Motor neuron (in vitro differentiated cells): ENCODE measurements at places on chromosomes 16 and 17. TPM values are rescaled to one million over a fixed set of nuclear protein-coding genes. Genes with fewer than 3 reads are reported as not detected.

EVPLL gene
- total RNA-seq = not detected in 2 replicates

- ATAC-seq = no peak
These were observed 48.5 kb downstream of the CEP95 start for GRCh38 chr17:64555281-64555680.

- ATAC-seq = no peak
These were observed 74.2 kb upstream of the DNAJA2 start for GRCh38 chr16:47047524-47048203.

KCNJ16 gene
- total RNA-seq = 0.21 TPM in 1 of 2 replicates, not detected in the other

- ATAC-seq = no peak
These were observed 1.9 kb upstream of the ECI1 start for GRCh38 chr16:2253293-2253692.

- ATAC-seq = no peak
These were observed 3.6 kb upstream of the MMP15 start for GRCh38 chr16:58021661-58022551.

GRCh38 chr17:45793999-45794540 lies 9.9 kb downstream of the CRHR1 start:
- ATAC-seq = no peak

DNA sequence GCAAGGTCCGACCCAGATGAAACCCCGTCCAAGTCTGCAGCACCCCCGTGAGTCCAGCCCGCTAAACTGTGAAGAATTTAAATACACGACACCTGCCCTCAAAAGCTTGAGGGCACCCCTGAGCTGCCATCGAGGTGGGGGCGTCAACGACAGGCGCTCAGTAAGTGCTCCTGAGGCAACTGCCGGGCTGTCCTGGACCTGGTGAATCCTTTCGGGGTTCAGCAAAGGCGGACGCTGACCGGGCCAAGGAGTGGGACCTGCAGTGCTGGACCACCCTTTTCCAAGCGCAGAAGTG lies 512 bp upstream of the ENDOV start:
- no peak for ATAC-seq

- no peak for ATAC-seq
These were observed 1.4 kb downstream of the RFNG start for GRCh38 chr17:82050152-82050760.

DNA sequence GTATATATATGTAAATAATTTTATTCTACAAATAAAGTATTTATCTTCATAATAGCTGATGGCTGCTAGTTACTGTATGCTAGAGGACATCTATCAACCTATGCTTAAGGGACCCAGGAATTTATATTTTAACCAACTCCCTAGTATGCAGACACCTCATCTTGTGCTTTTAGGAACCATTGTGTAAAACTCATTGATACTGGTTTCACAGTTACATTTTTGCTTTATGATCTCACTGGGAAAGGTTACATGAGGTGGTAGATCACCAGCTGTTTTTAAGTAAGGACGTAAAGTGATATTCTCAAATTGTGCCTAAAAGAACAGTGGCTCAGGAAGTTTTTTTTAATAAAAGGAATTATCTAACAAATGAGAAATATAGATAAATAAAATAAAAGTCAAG lies 56.4 kb downstream of the VMP1 start:
- no peak for ATAC-seq

DNA sequence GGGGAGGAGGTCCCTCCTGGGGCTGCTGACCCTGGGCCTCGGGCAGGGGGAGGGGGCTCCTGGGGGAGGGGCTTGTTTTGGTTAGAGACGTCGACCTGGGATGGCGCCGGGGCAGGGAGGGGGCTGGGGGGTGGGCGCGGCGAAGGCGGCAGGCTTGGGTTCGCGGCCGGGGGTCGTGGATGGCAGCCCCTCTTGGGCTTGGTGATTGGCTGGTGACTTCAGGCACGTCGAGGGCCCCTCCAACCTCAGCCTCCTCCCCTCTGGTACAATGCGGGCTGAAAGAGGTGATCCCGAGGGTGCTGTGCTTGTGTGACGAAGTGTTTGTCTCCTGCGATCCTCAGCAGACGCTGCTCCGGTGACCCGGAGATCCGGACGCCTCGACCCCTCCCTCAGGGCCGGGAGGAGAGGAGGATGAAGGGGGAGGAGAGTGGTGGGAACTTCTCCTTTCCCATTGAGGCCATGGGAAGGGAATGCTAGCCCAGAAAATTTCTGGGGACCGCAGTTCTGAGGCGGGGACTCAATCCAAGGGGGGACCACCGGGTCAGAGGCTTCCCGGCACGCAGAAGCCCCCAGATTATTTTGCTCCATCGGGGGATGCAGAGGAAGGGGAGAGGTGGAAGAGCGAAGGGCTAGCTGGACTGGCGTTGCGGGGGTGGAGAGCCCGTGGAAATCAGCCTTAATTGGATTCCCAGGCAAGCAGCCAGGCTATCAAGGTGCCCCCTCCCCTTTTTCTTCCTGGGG lies 43.9 kb downstream of the RAI1 start:
- peak; percentile 5 for ATAC-seq

GRCh38 chr16:89446136-89446974 lies 44.0 kb downstream of the ANKRD11 start:
- ATAC-seq = no peak

KRTAP3-1 gene
- not detected in 2 replicates for total RNA-seq

DNA sequence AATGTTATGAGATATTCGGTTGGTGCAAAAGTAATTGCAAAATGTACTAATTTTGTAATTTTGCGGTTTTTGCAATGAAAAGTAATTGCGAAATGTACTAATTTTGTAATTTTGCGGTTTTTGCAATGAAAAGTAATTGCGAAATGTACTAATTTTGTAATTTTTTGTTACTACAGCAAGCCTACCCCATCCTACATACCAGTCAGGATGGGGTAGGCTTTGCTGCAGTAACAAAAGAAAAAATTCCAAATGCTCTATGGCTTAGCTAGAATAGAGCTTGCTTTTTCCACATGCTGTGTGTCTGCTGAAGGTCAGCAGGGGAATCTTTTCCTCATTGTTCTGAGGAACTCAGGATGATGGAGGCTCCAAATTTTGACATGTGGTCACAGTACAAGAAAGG lies 83.3 kb upstream of the GPRC5B start:
- no peak for ATAC-seq

DNA sequence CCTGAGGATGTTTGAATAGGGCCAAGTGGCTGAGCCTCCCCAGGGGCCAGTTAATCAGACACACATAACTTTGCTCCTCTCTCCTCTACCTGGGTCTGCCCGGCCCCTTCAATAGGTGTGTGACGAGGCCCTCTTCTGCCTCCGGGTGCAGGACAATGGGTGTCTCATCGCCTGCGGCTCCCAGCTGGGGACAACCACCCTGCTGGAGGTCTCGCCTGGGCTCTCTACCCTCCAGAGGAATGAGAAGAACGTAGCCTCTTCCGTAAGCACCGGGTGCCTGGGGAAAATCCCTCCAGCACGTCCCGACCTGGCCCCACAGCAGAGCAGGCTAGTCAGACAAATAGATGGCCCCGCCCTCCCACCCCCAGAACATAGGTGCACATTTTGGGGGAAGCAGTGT lies 16.1 kb upstream of the KIF19 start:
- no peak for ATAC-seq

UTS2R gene
- total RNA-seq = 0.11 TPM in 1 of 2 replicates, not detected in the other

- ATAC-seq = no peak
These were observed 36.8 kb upstream of the CDH3 start for GRCh38 chr16:68608330-68608729.

- no peak for ATAC-seq
These were observed at the start of gene CES1 for GRCh38 chr16:55832773-55833691. TSS of gene CES1 (minus strand) at chr16:55833096. CDS start at chr16:55833055, 41 bp downstream.

GRCh38 chr17:66466106-66466820 lies 163.8 kb downstream of the PRKCA start:
- no peak for ATAC-seq

DNA sequence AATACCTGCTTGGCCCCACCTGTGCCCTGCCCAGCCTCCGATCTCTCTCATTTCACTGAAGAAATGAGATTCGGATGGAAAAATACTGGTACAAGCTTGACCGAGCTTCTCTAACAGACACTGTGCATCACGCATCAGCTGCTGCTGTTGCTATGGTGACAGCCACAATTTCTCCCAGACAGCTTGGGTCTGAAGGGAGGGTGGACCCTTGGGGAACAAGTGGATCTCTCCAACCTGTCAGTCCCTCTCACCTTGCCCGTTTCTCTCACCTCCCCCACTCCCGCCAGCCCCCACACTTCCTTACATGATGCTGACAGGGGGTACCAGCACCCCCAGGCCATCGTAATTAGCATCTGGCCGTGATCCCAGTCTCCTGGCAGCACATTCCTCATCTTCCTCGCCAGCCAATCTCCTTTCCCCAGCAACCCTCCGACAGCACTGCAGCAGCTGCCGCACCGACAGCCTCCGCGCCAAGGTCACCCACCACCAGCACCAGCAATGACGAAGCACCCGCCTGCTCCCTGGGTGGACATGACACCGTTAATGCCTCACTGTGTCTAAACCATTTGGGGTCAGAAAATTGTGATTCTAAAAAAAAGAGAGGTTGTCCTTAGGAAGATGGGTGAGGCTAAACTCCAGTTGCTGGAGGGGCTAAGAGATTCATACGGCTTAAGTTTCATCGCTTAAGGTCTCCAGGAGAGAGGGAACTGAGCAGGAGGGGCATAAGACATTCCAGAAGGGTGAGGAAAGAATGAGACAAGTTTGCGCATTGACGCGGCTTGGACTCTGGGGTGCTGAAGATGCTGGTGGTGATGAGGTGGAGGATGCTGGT lies 58.6 kb upstream of the TNRC6A start:
- ATAC-seq = peak; percentile 62

TBC1D3D gene
- 0.21 and 0.37 TPM in 2 replicates for total RNA-seq

EVI2B gene
- total RNA-seq = 1.1 and 1.5 TPM in 2 replicates

DNA sequence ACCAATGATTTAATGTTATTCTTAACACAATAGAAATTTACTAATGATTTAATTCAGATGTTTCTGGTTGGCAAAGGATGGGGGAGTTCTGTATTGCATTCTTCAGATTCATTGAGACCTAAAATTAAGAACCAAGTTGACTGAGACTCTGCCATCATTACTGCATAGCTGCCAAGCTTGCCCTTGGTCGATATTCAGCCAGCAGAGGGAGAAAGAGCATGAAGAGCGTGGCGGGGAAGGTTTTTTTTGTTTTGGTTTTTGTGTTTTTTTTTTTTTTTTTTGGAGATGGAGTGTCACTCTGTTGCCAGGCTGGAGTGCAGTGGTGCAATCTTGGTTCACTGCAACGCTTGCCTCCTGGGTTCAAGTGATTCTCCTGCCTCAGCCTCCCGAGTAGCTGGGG lies 659.4 kb upstream of the EEF2KMT start:
- ATAC-seq = no peak

GRCh38 chr16:87895641-87896141 lies 26.4 kb upstream of the SLC7A5 start:
- peak; percentile 53 for ATAC-seq

ACSM3 gene
- 0.60 and 1.3 TPM in 2 replicates for total RNA-seq

KRTAP9-4 gene
- total RNA-seq = not detected in 2 replicates

DNA sequence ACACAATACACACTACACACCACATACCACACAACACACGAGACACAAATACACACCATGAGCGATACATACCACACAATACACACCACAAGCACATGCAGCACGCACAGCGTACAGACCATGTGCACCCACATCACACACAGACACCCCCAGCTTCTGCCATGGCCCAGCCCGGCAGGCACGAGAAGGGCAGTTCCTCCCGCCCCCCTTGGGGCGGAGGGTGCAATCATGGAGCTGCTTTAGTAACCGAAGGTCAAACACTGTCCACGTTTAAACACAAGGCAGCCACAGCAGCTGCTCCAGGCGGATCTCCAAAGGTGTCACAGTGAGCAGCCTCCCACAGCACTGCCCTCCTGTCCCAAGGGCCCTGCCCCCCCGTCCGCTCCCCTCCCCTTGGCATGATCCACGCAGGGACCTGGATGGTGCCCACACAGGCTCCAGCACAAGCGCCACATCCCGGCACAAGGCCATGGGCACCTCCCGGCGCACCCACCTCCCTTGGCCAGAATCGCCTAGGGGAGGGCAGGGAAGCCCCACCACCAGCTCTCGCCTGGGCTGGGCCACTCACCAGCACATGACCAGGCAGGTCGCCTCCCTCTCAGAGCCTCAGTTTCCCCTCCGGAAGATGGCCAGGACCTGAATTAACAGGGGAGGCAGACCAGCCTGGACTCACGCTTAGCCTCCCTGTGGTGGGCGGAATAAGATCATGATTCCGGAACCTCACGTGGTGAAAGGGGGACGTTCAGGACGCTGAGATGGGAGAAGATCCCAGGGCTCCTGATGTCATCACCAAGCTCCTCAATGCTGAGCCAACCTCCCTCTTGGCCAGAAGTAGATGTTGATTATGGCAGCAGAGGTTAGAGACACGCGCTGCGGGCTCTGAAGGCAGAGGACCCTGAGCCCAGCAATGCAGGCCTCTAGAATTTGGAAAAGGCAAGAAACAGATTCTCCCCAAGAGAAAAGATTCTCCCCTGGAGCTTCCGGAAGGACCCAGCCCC lies 32.6 kb upstream of the ZNF469 start:
- ATAC-seq = no peak

CTRB1 gene
- 0.46 and 0.59 TPM in 2 replicates for total RNA-seq

DNA sequence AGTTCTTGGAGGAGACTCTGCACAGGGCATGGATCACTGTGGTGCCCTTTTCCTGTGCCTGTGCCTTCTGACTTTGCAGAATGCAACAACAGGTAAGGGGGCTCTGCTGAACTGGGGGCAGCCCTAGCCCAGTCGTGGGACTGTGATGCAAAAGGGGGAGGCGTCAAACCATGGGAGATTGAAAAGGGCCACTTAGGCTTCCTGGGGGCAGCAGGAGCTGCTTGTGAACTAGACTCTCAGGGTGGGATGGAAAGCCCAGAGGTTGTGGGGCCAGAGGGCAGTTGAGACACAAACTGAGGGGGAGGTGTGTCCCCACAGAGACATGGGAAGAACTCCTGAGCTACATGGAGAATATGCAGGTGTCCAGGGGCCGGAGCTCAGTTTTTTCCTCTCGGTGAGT lies 19.6 kb downstream of the ADGRG5 start:
- ATAC-seq = no peak

GRCh38 chr17:73045724-73046123 lies 46.8 kb downstream of the SLC39A11 start:
- ATAC-seq = no peak

DNA sequence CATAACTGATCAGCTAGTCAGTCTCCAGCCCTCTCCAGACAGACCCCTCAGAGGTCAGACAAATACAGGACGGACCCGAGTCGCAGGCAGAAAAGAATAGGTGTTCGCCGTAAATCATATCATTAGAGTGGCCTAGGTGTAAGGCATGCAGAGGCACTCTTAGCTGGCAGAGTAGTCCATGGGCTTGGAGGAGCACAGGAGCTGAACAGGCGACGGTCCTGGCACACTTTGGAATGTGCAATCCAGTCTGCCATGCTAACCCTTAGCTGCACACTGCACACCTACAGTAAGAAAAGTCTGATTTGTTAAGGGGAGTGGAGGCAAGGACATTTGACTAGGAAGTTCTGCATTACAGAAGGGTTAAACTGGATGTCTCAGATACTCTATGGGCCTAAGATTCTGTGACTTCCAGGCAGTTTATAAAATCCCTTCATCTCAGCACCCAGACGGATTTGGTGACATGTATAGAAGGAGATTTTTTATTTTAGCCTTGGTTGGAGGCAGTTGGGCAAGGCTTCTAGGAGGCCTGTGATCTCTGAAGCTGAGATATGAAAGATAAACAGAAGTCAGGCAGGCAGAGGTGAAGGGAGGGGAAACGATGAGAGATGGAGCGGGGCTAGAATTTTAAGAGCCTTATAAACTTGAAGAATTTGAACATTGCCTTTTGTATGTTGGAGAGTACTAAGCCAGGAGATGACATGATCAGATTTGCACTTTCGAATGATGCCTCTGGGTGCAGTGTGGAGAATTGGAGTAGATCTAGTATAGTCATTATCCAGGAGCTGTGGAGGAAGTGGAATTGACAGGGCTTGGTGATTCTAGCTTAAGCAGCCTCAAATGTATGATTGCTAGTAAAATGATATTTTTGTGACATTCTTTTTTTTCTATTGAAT lies 34.6 kb upstream of the SLC5A11 start:
- ATAC-seq = no peak
